Activated T-helper 1 cell treated with anti-CD3 and anti-CD28 coated beads, Interleukin-2, amount 50 U/mL, for 16 hours (primary cell): ENCODE measurements at places on chromosomes 4 and X.

GRCh38 chr4:10106421-10107039 is 10.1 kb downstream of the WDR1 start:
- peak; percentile 44 for DNase-seq

- no peak for DNase-seq
Measured at GRCh38 chr4:138050601-138051000, 191.5 kb downstream of the SLC7A11 start.

DNA sequence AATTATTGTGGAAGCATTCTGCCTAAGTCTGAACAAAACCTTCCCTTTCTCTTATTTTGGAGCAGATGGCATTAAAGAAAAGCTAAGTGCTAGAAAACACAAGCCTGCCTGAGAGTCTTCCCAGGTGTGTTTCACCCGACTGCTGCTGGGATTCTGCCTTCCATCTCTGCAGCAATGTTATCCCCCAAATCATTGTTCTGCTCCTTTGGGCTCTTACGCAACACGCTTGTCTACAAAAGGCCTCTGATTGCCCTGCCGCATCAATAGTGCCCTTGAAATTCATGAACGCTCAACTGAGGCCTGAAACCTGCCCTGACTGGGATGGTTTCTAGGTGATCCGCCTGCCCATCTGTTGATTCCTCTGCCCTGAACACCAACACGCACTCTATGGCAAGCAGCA is 80.3 kb downstream of the SEL1L3 start:
- no peak for DNase-seq

GRCh38 chrX:137354851-137355250 is 211.1 kb upstream of the ZIC3 start:
- DNase-seq = no peak

DNA sequence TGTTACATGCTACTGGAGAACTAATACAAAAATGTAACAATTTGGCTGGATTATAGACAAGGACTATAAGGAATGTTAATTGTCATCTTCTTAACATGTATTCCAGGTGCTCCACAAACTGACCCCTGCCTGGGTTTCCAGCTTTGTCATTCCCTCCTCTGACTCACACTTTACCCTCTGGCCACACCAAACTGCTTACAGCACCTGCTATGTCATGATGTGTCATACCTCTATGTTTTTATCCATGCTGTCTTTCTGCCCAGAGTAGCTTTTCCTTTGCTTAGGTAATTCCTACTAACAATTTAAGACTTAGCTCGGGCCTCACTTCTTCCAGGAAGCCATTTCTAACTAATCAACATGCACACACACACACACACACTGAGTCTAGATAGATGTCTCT is 14.0 kb upstream of the SHROOM4 start:
- DNase-seq = no peak

DNA sequence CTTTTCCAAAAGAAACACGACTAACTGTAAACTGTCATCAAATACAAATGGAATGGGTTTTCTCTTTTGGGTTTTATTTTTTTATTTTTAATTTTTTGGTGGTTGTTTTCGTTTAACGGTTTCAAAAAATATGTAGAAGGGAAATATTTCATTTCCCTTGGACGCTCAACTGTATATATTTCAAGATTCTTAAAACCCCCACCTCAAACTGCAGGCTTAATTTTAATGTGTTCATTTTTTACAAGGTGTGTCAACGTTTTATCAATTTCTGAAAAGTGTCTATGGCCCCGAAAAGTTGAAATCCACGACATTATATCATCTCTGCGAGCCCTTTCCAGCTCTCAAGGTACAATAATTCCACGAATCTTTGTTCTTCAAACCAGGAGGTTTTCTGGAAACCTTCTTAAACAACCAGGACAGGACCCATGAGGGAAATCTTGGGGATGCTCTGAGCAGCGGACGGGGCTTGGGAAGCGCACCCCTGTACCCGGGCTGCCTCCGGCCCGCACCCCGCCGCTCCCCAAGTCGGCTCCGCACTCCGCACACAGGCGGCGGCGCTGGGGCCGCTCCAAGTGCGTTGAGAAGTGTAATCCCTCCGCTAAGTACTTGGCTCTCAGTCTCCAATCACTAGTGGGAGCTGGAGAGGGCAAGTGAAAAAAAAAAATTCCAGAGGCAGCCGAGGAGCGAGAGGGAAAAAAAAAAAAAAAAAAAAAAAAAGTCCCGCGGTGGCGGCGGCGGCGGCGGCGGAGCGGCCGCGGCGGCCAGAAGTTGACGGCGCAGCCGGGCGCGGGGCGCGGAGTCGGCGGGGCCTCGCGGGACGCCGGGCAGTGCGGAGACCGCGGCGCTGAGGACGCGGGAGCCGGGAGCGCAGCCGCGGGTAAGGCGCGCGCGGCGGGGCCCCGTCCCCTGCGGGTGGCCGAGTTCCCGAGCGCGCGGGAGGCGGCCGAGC is at the start of gene BMPR1B:
TSS of gene BMPR1B (plus strand) at position 764 of the 949 bp plus-strand sequence. CDS start 346,470 bp downstream, outside the sequence.
- DNase-seq = no peak

- no peak for DNase-seq
Measured at GRCh38 chrX:70033348-70034051, 16.2 kb downstream of the AWAT2 start.

DNA sequence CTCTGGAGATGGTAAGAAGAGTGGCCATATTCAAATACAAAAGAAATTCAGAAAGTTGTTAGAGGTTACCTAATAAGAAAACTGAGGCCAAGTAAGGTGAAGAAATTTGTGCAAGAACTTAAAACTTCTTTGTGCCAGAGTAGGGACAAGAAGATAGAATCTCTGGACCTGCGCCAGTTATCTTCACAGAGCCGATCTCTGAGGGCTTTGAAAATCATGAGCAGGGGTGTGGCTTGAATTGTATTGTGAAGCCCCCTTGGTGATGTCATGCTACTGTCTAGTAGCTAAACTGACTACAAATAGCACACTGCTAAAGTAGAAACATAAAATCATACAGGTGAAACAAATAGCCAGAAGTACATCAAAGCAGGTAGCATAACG is 184.6 kb downstream of the UGT8 start:
- DNase-seq = no peak

DNA sequence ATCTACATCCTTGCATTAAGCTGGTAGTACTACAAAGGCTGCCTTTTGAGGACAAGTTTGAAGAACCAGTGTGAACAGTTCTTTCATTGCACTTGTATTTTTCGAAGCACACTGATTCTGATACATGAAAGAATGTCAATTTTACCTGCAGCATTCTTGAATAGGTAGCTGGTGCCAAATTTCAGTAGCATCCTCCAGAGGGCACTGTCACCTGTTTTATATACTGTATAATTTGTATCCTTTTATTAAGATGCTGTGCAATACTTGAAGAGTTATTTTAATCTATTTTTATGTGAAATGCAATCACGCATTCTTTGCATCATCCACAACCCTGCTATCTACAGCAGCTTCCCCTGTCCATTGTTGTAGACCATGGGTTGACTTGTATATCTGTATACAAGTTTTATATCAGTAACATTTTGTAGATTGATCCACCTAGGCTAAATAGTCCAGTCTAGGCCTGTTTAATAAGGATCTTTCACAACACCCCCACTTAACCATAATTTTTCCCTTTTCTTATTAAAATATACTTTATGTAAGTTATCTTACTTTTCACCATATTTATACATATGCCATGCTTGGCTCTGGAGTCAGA is 325.7 kb downstream of the PCDH7 start:
- no peak for DNase-seq

- DNase-seq = no peak
Measured at GRCh38 chr4:15585331-15585730, 69.8 kb downstream of the FBXL5 start.

DNA sequence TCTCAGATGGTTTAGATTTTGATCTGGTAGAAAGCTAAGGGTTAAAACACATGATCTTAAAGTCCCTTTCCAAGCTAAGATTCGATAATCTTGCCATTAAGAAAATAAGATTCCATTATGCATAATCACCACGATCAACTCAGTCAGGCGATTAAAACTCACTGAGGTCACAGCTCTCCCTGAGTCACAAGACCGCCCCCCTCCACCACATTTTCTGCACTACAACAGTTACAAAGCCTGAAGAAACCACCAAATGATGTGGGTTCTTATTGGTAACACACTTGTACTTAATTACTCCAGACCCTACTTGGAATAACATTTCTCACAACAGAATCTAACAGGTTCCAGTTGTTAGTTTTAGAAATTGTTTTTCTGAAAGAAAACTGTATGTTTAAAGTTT is 62.8 kb downstream of the SH3KBP1 start:
- no peak for DNase-seq

- DNase-seq = no peak
Measured at GRCh38 chr4:107283587-107284559, 247.8 kb upstream of the DKK2 start.

- no peak for DNase-seq
Measured at GRCh38 chr4:2268357-2269205, 6.7 kb upstream of the MXD4 start.

- no peak for DNase-seq
Measured at GRCh38 chr4:156173937-156174336, 220.3 kb upstream of the CTSO start.

- DNase-seq = no peak
Measured at GRCh38 chrX:153517423-153517822, at the start of gene ATP2B3. Gene ATP2B3 (plus strand): TSS chrX:153517642. CDS start chrX:153536248, 18,606 bp downstream.

GRCh38 chr4:1369479-1370079 is 22.6 kb downstream of the UVSSA start:
- DNase-seq = no peak

DNA sequence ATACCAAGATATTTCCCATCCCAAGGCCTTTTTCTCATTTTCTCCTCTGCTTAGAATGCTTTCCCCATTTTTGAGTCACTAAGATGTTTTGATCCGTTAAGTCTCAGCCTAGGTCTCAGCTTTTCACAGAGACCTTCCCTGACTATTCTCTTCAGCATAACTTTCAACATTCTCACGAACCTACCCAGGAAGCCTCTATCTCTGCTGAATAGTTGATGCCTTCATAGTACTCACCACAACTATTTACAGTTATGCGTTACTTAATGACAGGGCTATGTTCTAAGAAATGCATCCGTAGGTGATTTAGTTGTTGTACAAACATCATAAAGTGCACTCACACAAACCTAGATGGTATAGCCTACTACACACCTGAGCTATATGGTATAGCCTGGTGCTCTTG is 64.5 kb downstream of the ARL9 start:
- no peak for DNase-seq

- DNase-seq = no peak
Measured at GRCh38 chr4:165506849-165507248, 128.0 kb downstream of the CPE start.

GRCh38 chr4:34309383-34309906 is 1934.9 kb downstream of the ARAP2 start:
- DNase-seq = no peak

DNA sequence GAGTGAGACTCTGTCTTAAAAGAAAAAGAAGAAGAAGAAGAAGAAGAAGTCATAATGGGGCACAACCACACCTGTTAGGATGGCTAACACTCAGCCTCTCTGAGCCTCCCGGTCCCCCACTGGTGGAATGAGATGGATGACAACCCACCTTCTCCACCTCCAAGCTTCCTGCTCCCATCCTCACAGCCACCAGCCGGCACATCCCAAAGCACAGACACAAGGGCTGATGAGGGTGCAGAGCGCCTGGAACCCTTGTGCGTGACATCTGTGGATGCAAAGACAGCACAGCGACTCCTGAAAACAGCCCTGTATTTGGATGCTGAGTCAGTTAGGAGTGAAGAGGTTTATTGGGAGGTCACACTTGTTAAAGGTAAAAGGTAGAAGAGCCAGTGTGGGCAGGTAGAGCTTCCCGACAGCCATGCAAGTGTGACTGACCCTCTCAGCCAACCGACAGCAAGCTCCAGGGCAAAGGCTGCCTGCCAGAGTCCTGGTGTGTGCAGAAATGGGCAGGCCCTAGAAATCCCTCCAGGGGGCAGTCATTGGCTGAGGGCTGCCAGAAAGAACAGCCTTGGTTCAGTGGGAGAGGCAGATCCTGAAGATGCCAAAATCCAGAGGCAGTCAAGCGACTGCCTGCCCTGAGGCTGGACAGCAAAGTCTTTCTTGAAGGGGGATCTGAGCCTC is 26.6 kb upstream of the MAN2B2 start:
- no peak for DNase-seq

- DNase-seq = no peak
Measured at GRCh38 chr4:125097729-125098128, 217.0 kb upstream of the FAT4 start.
